ENCODE measurements at places on chromosomes 3 and 15.

- DNase-seq = no peak
Observed at GRCh38 chr3:9590282-9590791, 36.7 kb upstream of the LHFPL4 start.

DNA sequence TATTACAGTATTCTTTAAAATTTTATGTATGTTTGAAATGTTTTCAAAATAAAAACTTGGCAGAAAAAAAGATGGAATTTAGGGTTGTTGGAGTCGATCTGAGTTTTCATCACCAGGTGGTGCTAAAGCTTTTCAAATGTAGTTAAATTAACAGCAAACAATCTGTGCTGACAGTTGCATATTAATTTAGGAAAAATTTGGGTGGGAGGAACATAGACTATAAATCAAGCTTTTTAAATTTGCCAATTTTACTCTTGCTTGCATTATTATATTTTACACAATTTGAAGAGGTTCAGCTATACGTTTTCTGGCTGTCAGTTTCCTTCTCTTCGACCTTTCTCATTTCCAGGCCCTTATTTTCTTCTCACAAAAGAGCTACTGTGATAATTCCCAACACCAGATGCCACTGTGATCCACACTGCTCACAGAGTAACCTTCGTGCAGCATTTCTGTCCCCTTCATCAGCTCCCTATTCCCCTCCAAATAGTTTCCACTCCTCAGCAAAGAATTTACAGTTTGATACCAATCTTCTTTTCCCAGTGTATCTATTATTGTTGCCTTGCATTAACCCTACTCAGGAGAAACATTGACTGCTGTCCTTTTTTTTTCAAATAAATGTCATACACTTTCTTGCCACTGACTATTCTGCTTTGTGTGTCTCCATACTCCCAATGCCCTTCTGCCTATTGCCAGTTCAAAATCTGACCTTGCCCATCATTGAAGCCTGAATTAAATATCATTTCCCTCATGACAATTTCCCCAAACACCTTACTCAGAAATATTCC, 53.4 kb upstream of the EIF5A2 start:
- no peak for DNase-seq

- no peak for DNase-seq
Observed at GRCh38 chr15:66284271-66284670, 9.1 kb upstream of the DIS3L start.

- no peak for DNase-seq
Observed at GRCh38 chr3:25781145-25781757, 2.0 kb downstream of the NGLY1 start.

GRCh38 chr3:48215466-48215865, 7.8 kb upstream of the CAMP start:
- no peak for DNase-seq

DNA sequence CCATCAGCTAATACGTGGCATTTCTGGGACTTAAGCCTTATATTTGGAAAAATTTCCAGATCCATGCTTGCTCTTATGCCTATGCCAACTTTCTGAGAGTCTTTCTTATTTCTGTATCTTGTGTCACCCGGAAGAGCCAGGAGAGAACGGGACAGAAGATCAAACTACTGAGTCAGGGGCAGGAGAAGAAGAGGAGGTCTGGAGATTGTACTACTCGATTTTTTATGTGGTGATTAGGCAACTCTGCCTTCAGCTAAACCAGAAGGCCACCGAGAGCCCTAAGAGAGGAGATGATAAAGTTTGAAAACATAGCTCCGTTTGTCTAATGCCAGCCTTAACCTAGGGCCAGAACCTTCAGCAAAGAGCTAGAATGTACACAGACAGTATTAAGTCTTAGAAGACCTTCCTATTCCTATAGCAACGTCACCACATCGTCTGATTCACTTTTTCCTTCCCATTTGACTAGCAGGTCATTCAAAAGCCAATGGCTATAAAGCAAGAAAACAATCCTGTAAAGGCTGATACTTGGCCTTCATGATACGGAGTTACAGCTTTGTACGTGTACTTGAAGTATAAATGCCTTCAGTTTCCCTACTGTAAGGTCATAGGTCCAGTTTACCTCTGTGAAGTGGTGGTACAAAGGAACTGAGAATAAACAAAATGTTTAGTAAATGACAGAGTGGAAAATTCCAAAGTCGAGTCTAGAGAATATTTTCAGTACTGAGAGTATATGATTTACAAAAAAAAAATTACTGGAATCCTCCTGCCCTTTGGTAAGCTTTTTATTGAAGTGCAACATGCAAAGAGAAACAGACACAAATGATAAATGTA, 96.1 kb upstream of the ICE2 start:
- DNase-seq = no peak

- no peak for DNase-seq
Observed at GRCh38 chr3:42856544-42856943, 19.1 kb downstream of the CYP8B1 start.

- no peak for DNase-seq
Observed at GRCh38 chr3:126691765-126692164, 12.3 kb upstream of the CHCHD6 start.

- no peak for DNase-seq
Observed at GRCh38 chr3:48879307-48879993, 19.2 kb downstream of the SLC25A20 start.

DNA sequence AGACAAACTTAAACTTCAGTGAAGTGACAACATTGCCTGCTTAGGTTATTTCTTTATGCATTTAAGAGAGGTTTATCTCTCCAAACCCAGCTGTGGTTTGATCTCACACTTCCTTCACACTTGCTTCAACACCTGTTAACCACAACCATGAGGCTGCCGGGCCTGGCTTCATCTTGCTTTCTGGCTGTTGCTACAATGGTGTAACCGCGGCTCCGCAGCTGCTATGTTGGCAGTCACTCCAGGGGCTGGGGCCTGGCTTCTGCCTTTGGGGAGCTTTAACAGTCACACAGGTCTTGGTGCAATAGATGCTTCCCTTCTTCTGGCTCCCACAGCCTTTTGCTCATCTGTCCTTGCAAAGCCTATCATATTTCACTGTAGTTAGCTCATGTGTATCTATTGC, 72.9 kb upstream of the MNS1 start:
- DNase-seq = peak; percentile 0
